ENCODE measurements at places on chromosomes 16 and 17. TPM values are rescaled to one million over a fixed set of nuclear protein-coding genes. Genes with fewer than 3 reads are reported as not detected.

Gene PLA2G10
- 1.4 TPM for total RNA-seq

Gene TLCD1
- total RNA-seq, result 18.1 TPM

Gene CMTM1
- total RNA-seq, result 4.3 TPM

Gene RUNDC3A
- 1.3 TPM for total RNA-seq

Gene ALOXE3
- total RNA-seq, result 0.44 TPM

Gene NT5M
- total RNA-seq, result 2.3 TPM

Gene MSLN
- 1.4 TPM for total RNA-seq

GRCh38 chr17:27631411-27631760, 398 bp downstream of the LGALS9 start:
- DNase-seq, result no peak

- DNase-seq, result no peak
These were observed 39.1 kb downstream of the CPNE2 start for GRCh38 chr16:57131351-57131970.

GRCh38 chr17:50957600-50958575, 91.7 kb upstream of the TOB1 start:
- no peak for DNase-seq

DNA sequence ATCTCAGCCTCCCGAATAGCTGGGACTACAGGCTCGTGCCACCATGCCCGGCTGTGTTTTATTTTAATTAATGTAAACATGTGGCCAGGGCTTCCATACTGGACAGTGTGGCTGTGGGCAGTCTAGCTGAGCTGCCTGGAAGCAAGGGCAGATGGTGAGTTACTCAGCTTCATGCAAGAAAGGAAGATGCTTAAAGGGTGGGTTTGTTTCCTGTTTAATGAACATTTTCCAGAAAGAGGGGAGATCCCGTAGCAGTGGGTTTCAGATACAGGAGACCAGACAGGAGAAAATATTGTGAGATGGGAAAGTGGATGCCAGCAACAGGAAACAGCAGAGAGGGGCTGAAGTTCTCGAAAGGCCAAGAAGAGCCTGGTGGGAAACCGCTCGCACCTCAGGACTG, 7.3 kb downstream of the MAPK8IP3 start:
- no peak for DNase-seq

GRCh38 chr17:51434434-51435170, 174.3 kb downstream of the UTP18 start:
- DNase-seq, result no peak

DNA sequence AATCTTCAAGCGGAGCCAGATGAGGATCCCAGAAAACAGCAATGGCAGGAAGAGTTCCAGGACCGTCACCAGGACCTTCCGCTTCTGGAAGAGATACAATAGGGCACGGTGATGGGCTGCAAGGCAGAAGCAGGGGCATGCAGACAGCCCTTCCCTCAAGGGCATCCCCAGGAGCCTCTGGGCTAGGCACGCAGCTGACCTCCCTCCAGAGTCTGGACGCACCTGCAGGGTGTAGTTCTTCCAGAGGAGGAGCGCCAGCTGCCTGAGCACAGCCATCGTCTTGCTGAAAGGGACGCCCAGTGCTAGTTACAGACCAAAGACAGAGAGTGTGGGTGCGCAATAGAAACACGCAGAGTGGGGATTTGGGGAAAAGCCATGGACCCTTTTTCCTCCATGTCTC, 14.3 kb downstream of the ABCA3 start:
- no peak for DNase-seq

- DNase-seq, result no peak
These were observed 29.7 kb upstream of the WSB1 start for GRCh38 chr17:27264068-27264812.

DNA sequence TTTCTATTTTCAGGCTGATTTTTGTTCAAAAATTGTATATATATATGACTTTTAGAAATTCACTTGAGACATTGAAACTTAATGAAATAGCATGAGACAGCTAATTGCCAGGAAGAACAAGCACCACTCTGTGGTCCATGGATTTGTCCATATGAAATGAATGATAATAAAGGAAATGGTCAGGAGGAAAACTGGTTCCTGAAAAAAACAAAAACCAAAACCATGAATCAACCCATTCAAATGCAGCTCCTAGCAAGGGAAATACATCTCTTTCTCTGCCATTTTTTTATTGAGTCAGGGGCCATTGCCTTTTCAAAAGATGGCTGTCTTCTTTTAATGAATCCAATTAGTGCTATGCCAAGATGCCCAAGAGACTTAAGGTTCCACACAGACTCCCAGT, 230.7 kb downstream of the SLC39A11 start:
- no peak for DNase-seq

GRCh38 chr17:59028328-59028727, 78.4 kb downstream of the TRIM37 start:
- DNase-seq, result no peak
